ENCODE measurements at places on chromosomes 6 and 20.
A peak's percentile ranks its signal among the peaks of the same experiment; 100 is the strongest.

DNA sequence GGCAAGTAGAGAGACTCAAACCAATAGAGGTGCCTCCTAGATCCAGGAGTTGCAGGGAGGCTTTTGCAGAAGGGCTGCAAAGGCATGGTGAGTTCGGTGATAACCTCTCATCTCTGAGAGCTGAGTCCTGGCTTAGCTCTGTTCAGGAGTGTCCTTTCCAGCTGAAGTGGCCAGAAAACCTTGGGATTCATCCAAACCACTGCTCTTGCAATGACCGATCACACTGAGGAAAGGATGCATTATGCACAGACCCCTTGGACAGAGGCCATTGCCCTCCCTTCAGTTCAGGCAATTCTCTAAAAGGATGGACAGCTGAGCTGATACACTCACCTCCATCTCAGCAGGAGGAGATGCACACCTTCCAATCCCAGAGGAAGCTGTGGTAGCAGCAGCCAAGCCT lies 158.8 kb upstream of the ENPP5 start:
- DNase-seq: no peak

DNA sequence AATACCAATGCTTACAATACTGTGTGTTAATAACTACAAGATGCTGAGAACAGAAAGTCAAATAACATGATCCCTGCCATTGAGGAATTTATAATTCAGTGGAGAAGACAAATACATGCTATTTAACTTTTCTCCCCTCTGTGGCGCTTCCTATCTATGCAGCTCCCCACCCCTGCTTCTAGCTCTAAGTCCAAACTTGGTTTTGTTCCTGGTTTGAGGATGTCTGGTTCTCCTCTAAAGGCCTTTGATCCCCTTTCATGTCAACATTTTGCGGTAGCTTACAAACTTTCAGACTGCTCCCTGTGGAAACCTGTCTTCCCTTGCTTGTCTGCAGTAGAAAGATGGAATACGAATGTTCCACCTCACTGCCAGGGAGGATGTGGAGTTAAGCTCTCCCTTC lies 18.4 kb upstream of the REPS1 start:
- DNase-seq: no peak

- DNase-seq: no peak
Measured at GRCh38 chr6:79373880-79374279, 139.4 kb upstream of the HMGN3 start.

- DNase-seq: no peak
Measured at GRCh38 chr6:7309050-7309449, 3.9 kb downstream of the SSR1 start.

DNA sequence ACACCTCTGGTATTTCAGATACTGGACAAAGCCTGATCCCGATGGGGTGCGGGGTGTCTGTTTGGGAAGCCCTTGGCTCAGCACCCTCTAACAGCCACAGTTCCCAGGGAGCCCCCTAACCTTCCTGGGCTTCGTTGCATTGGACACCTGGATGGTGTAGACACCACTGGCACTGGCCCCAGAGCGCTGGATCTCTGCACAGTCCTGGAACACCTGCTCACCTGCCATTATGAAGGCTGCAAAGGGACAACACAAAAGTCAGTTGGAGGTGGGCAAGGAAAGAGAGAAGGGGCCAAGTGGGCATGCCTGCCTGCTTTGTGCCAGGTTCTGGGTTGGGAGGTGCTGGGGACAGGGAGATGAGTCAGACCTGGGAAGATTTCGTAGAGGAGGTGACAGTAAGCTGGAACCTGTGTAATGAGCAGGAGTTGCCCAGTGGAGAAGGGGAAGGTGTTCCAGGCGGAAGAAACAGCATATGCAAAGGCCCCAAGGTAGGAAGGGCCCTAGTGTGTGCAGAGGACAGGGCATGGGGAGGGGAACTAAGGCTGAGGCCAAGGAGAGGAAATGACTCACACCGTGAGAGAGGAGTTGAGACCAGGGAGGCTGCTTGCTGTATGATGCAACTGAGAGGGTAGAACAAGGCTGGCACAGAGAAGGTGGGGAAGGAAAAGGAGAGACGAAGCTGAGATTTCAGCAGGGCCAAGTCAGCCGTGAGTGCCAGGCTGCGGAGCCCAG lies 34.9 kb downstream of the ANGPT4 start:
- DNase-seq: peak; percentile 91

GRCh38 chr6:5771759-5772390 lies 234.8 kb downstream of the NRN1 start:
- no peak for DNase-seq

- DNase-seq: no peak
Measured at GRCh38 chr6:26521600-26522391, 16.4 kb upstream of the HMGN4 start.

GRCh38 chr20:3889489-3890397 lies 556 bp downstream of the PANK2 start:
- DNase-seq: no peak

All from H54 (cell line).